M059J (cell line): ENCODE measurements at places on chromosomes 11 and 22.

DNA sequence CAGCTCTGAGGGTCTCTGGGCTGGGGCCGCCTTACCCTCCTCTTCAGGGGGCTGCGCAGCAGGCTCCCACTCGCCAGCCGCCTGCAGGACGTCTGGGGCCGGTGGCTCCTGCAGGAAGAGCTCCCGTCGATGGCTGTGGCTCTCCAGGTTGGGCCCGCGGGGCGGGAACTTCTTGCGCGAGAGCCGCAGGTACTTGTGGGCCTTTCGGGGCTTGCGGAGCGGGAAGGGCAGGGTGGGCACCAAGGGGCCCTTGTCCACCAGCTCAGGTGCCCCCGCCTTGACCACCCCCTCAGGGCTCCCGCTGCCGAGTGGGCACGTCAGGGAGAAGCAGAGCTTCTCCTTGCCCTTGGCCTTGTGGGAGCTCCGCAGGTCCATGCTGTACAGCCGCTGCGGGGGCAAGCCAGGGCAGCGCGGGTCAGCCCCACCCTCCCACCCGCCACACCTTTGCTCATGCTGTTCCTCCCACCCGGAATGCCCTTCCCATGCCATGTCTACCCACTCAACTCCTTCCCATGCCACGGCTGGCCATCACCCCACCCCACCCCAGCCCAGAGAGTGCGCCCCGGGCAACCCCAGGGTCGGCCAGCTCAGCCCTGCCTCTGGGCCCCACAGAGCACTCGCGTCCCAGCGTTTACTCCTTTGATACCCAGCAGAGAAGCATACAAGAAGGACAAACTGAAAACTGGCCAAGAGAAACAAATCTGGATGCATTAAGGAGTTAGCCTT, 18.0 kb downstream of the CBX7 start:
- DNase-seq: no peak

DNA sequence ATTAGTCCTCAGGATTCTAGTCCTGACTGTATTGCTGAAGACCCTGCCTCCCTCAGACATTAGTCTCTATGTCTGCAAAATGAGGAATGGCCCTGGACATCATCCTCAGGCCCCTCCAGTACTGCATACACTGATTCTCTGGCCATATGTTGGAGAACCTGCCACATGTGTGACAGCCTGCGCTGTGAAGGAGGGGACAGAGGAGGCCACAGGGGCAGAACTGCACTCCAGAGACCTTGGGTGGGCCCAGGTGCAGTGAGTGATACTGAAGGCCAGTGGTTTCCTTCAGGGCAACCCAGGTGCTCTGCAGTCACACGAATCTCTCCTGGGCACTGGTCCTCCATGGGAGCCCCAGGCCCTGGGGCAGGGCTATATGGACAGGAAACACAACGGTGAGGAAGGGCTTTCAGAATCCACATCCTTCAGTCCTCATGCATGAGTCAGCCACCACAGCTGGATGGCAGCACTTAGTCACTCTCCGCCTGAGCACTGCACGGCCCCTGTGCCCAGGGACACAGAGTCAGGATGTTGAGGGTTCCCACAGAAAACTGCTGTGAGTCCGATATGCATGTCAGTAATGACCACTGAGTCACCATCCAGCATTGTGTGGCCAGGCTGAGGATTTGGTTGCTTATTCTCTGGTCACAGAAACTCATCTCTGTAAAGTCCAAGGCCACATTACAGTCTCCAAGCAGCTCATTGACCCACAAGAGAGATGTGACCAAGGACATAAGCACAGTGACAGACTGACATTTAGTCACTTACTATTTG, 39.7 kb downstream of the ME3 start:
- DNase-seq: peak; percentile 100

DNA sequence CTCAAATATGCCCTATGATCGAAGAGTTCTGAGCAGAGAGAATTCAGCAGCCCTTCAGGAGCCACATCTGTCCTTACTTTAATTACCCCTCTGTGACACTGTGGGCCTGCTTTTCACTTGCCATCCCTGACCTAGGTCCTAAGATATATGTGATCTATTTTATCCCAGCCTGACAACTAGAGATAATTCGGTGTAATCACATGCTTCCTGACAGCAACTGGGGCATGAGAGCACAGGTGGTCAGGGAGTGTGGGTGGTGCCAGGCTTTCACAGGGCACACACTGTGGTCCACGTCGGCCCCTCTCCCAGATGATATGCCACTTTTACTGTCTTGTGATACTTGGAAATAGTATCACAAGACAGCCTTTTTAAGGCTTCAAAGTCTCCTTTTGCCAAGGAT, 3.9 kb downstream of the TUBA8 start:
- no peak for DNase-seq

DNA sequence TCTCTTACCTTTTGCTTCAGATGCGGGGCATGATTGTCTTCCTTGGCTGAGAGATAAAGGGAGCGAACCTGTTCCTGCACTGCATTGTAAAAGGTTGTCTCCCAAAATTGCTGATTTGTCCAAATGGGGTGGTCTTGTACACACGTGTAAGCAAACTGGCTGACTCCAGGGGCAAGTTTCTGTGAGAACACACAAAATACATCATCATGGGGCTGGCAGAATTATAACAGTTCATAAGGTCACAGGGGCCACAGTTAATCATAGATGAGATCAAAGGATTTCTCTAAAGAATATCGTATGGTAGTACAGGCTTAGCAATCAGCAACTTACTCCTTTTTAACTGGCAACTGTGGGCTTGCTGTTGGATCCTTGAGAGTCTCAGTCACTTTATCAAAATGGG, 194.3 kb downstream of the SWAP70 start:
- no peak for DNase-seq

DNA sequence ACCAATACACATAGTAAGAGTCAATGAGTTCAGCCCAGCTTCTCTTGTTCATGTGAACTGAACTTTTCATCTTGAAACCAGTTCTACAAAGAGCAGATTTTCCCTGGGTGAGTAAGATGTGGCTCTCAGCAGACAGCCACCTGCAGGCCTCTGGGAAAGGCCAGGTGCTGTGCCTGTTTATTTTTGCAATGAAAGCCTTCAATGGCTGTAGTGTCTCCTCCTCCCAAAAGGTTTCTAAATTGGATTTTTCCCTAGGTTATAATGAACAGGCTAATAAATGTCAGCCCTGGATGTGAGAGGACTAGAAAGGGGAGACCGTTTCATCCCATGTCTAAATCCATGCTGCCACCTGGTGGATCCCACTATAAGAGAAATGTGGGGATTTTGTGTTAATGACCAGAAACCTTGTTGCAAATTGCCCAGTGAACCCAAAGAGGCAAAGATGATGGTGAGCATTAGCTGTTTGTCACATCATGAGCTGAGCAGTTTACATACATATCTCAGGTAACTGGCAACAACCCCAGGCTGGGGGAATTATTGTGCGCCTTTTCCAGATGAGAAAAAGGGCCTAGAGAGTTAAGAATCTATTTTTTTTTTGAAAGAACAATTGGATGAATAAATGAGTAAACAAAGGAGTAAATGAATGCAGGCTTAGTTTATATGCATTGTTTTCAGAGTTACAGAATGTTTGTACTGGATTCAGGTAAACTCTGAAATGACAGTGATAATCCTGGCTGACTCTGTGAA, 12.7 kb downstream of the C11orf91 start:
- peak; percentile 81 for DNase-seq

DNA sequence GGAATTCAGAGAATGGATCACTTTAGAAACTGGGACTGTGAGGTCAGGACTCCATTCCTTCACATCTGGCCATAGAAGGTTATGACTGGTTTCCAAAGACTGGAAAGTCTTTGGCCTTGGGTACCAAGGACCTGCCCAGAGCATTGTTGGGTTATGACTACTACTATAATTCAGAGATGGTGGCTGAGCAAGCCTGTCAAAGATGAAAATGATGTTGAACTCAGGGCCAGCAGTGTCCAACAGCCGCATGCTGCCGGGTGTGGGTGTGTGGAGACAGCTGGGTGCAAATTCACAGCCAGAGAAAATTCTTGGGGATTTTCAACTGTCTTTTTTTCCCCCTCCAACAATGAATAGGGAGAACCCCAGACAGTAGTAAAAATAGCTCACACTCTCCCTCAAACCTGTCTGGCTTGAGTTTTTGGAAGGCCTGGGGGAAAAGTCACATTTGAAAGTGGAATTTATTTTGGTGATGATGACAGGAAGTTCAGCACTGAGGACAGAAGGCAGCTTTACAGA, 166.8 kb upstream of the NCAM1 start:
- no peak for DNase-seq

DNA sequence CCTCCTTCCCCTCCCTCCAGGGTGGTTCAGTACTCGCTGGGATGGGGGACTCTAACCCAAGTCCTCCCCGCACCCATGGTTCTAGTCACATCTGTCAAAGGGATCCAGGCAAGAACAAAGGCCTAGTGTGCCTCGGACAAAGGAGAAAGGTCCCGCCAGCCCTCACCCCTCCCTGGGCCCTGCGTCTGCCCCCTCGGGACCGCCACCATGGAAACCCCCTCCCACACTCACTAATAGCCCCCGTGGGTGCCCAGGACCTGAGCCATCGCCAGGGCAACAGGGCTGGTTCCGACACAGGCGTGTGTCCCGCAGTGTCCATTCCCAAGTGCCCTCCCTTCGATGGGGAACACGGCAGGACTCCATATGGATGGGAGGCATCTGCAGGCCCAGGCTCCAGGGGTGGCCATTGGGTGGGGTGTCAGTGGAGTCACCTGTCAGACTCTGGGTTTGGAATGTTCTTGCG, 5.1 kb upstream of the CARNS1 start:
- no peak for DNase-seq
